ENCODE measurements at places on chromosomes 2 and 18. TPM values are rescaled to one million over a fixed set of nuclear protein-coding genes. Genes with fewer than 3 reads are reported as not detected.

DNA sequence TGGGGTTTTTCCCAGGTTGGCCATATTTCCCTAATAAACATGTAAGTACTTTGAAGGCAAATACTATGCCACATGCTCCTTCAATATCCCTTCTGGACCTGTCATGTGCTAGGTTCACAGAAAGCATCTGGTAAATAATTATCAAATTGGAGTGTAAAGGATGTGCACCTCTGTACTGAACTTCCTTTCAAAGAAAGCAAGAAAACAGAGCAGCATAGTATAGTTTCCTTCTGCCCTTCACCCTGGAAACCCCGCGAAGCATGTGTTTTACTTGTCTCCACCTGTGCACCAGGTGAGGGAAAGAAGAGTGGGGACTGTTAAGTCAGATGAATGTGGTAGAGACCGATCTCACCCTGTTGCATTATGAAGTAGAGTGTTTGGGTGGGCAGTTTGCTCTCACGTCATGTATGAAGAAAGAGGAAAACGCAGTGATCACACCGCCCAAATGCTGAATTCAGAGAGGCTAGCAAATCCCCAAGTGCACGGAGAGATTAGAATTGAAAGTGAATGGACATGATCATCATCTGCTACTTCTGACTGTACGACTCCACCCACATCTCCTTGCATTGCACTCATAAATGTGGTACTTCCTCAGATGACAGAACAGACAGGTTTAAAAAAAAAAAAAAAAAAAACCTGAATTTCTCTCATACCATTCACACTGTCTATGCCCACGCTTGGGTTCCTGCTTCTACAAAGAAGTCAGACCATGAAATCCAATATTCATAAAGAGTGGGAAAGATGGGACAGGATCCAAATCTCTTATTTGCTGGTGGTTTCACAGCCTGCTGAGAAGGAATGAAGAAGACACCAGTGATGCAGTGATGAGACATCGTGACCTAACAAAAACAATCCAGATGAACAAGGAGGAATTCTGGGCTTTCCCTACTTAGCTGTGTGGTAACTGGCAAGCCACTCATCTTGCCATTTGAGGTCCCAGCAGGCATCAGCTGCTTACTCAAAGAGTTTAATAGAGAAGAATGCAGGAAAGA, 448.6 kb downstream of the BCL11A start:
- no peak overlapping the region for H3K27ac ChIP-seq
- H3K4me1 ChIP-seq = no peaks in the 10 kb centered on the region
- no peak overlapping the region for H3K4me3 ChIP-seq
- no peaks in the 10 kb centered on the region for H3K36me3 ChIP-seq
- H3K27me3 ChIP-seq = peaks cover 8% of the 10 kb centered on the region

- no peaks in the 10 kb centered on the region for H3K27me3 ChIP-seq
- DNase-seq = peak; percentile 13
- H3K4me3 ChIP-seq = no peak overlapping the region
- no peaks in the 10 kb centered on the region for H3K36me3 ChIP-seq
- no peak overlapping the region for H3K27ac ChIP-seq
- H3K4me1 ChIP-seq = no peaks in the 10 kb centered on the region
These were observed 80.9 kb downstream of the ICA1L start for GRCh38 chr2:202790676-202791075.

The CDH20 gene
- not detected for total RNA-seq

DNA sequence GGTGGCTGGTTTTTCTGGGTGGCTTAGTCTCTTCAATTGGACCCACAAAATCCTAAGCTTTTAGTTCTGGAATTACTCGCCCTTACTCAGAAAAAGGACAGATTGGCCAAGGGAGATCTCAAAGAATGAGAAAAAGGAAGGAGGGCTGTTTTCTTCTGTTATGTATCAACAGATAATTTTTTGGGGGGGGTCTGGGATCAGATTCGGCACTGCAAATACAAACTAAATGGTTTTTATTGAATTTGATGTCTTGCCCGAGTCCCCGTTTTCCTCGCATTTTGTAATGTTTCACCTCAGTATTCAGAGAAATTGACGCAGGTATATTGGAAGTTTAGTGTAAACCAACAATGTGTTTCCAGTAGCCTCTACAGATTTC, 762 bp downstream of the YIPF4 start:
- DNase-seq = no peak
- peaks cover 11% of the 10 kb centered on the region for H3K4me1 ChIP-seq
- H3K27me3 ChIP-seq = no peaks in the 10 kb centered on the region
- H3K27ac ChIP-seq = no peak overlapping the region
- H3K4me3 ChIP-seq = peak overlapping the region; percentile 88

GRCh38 chr2:37414470-37414949, 70.1 kb downstream of the QPCT start:
- H3K4me3 ChIP-seq = no peak overlapping the region
- H3K4me1 ChIP-seq = peaks cover 16% of the 10 kb centered on the region
- no peaks in the 10 kb centered on the region for H3K27me3 ChIP-seq
- DNase-seq = peak; percentile 84
- H3K36me3 ChIP-seq = no peaks in the 10 kb centered on the region
- no peak overlapping the region for H3K27ac ChIP-seq

DNA sequence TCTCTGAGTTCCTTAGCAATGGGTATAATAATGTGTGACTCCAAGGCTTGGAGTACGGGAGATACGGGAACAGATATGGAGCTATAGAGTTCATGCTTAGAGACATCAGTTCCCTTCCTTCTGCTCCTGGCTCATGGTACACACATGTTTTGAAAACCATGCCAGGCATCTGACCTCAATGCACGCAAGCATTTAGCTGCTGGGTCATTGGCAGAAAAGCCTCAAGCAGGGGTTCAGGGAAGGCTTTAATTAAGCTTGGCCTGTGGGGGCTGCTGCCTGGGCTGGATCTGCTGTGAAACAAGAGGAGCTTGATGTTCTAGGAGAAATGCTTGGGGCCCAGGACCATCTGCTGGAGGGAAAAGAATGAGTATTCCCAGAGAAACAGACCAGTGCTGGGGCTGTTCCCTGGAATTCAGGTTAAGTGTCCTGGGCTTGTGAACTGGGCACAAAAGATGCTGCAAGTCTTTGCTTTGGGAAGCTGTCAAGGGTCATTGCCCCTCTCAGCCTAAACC, 3.2 kb downstream of the ALLC start:
- DNase-seq = no peak
- H3K27ac ChIP-seq = no peak overlapping the region
- H3K4me3 ChIP-seq = no peak overlapping the region

The DCC gene
- not detected for total RNA-seq

The PLA2R1 gene
- 3.4 TPM for total RNA-seq

The MAL gene
- total RNA-seq = 1.6 TPM

GRCh38 chr2:17298453-17298852, 219.8 kb downstream of the RAD51AP2 start:
- no peak overlapping the region for H3K4me3 ChIP-seq
- no peak overlapping the region for H3K27ac ChIP-seq
- DNase-seq = no peak
- H3K27me3 ChIP-seq = no peaks in the 10 kb centered on the region

The MAB21L4 gene
- total RNA-seq = 1.0 TPM

The CXCR4 gene
- total RNA-seq = 2.1 TPM

- H3K4me1 ChIP-seq = no peaks in the 10 kb centered on the region
- H3K27me3 ChIP-seq = no peaks in the 10 kb centered on the region
- no peak for DNase-seq
- H3K27ac ChIP-seq = no peak overlapping the region
- H3K36me3 ChIP-seq = no peaks in the 10 kb centered on the region
These were observed 11.9 kb downstream of the NR4A2 start for GRCh38 chr2:156320486-156321098.

The MAP3K20 gene
- 23.1 TPM for total RNA-seq

GRCh38 chr2:230947908-230948365, 22.9 kb upstream of the GPR55 start:
- no peak overlapping the region for H3K27ac ChIP-seq
- no peak overlapping the region for H3K4me3 ChIP-seq

GRCh38 chr2:137133225-137133624, 367.9 kb downstream of the THSD7B start:
- no peaks in the 10 kb centered on the region for H3K4me1 ChIP-seq
- no peaks in the 10 kb centered on the region for H3K27me3 ChIP-seq
- H3K27ac ChIP-seq = no peak overlapping the region
- H3K4me3 ChIP-seq = no peak overlapping the region
- no peaks in the 10 kb centered on the region for H3K36me3 ChIP-seq

The VWA3B gene
- total RNA-seq = not detected

- no peak overlapping the region for H3K27ac ChIP-seq
- no peak overlapping the region for H3K4me3 ChIP-seq
- DNase-seq = no peak
- H3K36me3 ChIP-seq = no peaks in the 10 kb centered on the region
- peaks cover 58% of the 10 kb centered on the region for H3K27me3 ChIP-seq
These were observed 66.4 kb upstream of the BOD1L2 start for GRCh38 chr18:57080479-57080878.

The MERTK gene
- 3.9 TPM for total RNA-seq

GRCh38 chr18:47118981-47119380, 31.3 kb downstream of the HDHD2 start:
- H3K36me3 ChIP-seq = no peaks in the 10 kb centered on the region
- no peak for DNase-seq
- H3K4me3 ChIP-seq = no peak overlapping the region
- no peak overlapping the region for H3K27ac ChIP-seq

DNA sequence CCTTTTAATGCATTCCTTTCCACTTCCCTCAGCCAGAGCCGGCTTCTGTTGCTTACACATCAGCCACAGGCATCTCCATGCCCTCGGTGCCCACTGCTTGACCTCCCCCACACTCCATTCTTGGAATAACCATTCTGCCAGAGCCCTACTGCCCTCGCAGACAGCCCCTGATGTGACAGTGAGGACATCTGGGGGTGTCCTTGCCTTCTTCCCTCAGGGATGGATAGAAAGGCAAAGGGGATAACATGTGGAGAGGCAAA, 6.4 kb upstream of the NPPC start:
- H3K36me3 ChIP-seq = no peaks in the 10 kb centered on the region
- 0 out of 2 replicates have a peak, but pooled peaks cover 3% of the 10 kb centered on the region for H3K27me3 ChIP-seq
- no peak for DNase-seq
- no peak overlapping the region for H3K4me3 ChIP-seq
- no peak overlapping the region for H3K27ac ChIP-seq

- no peaks in the 10 kb centered on the region for H3K36me3 ChIP-seq
- DNase-seq = peak; percentile 74
- H3K27ac ChIP-seq = no peak overlapping the region
- no peak overlapping the region for H3K4me3 ChIP-seq
These were observed 97.9 kb upstream of the DLX2 start for GRCh38 chr2:172200495-172201085.

DNA sequence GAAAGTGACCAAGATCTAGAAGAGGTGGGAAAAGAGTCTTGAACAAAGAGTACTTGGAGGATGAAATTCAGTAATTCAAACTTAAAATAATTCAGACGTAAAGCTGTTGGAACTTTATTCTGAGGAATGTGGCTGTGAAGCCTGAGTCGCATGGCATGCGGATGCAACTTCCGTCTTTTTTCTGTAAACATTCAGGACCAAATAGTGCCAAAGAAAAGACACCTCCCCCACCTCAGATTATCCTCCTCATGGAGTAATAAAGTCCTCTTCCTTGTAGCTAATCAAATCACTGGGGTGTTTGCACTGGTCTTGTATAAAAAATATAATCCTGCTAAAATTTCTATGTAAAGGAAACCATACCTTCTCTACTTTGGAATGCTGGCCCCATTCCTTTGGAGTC, 790.4 kb downstream of the TSN start:
- H3K36me3 ChIP-seq = no peaks in the 10 kb centered on the region
- DNase-seq = no peak
- H3K27ac ChIP-seq = no peak overlapping the region
- no peaks in the 10 kb centered on the region for H3K4me1 ChIP-seq
- no peak overlapping the region for H3K4me3 ChIP-seq

The SAG gene
- total RNA-seq = not detected

DNA sequence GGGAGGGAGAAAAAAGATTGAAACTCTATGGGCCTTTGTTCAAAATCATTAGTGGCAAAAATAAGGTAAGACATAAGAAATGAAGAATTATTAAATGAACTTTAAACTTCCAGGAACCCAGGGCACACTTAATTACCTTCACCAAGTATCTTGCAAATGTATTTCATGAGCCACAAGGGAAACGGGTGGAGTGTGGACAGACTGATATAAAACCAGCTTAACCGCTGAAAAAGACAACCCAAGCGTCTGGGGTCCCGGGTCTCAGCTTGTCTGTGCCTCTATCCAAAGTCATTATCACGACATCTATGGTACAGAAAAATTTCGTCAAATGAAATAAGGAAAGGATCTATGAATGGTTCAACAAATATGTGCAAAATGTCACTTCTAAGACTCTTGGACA, 13.9 kb upstream of the MBOAT2 start:
- no peaks in the 10 kb centered on the region for H3K27me3 ChIP-seq
- H3K36me3 ChIP-seq = no peaks in the 10 kb centered on the region

DNA sequence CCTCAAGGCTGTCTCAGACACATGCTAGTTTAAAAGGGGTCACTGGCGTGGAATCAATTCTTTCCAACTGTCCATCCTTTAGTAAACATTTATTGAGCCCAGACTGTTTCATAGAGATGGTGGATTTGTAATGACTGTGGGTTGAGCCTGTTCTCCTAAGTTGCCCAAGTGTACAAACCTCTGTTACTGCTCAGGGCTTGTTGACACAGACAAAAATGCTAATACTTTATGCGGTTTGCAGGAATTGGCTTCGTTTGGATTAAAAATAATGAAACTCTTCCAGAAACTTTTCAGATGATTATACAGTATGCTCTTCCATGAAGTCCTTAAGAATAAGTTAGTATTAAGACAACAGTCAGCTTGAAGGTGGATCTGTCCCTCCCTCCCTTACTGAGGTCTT, 83.6 kb upstream of the MGAT5 start:
- no peak overlapping the region for H3K27ac ChIP-seq
- no peak overlapping the region for H3K4me3 ChIP-seq
- no peak for DNase-seq
- H3K36me3 ChIP-seq = no peaks in the 10 kb centered on the region
- H3K4me1 ChIP-seq = peaks cover under 1% of the 10 kb centered on the region
- H3K27me3 ChIP-seq = no peaks in the 10 kb centered on the region

DNA sequence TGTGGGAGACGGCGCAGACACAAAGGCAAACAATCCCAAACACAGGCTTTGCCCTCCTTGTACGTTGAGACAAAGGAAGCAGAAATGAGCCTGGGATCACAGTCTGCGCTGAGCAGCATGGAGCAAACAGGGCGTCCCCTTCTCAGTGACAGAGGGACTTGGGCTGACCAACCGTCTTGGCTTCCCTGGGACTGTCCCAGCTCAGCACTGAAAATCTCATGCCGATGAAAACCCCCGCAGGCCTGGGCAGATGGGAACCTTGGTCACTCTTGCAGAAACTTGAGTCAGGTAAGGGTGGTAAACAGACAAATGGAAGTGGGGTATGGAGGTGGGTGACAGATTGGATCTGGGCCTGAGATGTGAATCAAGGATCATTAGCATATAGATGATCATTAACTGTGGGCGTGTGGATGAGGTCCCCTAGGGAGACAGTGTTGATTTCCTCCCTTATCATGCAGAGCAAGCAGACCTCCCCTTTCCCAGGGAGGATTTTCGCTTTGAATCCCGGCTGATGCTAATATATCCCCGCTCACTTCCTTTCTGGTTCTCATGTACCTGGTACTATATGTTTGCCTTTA, 19.1 kb upstream of the SH3BP4 start:
- H3K36me3 ChIP-seq = no peaks in the 10 kb centered on the region
- no peak overlapping the region for H3K4me3 ChIP-seq
- no peak for DNase-seq
- H3K27me3 ChIP-seq = no peaks in the 10 kb centered on the region
- no peaks in the 10 kb centered on the region for H3K4me1 ChIP-seq

The AQP12A gene
- not detected for total RNA-seq

The B3GNT7 gene
- total RNA-seq = 11.0 TPM

Data from PC-3 (cell line).